ENCODE measurements at places on chromosomes 2 and 18.

DNA sequence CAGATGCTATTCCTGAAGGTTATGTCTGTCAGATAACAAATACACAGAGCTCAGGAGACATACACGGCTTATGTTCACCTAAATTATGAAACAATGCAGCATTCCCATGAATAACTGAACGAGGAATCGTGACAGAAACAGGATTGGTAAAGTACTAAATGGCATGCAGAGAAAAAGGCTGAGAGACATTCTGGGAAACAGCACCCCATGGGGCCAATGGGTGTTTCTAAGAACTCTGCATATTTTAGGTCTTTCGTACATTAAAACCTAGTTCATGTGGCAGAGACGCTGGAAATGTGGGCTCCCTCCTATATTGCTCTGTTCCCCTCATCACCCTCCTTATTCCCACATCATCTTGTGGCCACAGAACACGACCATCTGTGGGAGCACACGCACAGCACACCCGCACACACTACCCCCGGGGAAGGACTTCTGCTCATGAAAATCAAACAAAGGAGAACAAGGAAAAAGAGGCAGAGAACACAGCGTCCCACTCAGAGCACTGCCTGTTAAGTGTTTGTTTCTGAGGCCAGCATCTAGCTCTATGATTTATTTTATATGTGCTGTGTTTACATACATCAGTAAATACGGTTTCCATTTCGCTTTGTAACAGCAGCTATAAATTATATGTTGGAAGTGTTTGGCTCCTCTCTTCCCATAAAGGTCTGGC, 143.6 kb downstream of the AFF3 start:
- no peak for DNase-seq

- DNase-seq: no peak
These were observed 236.9 kb downstream of the PTPRM start for GRCh38 chr18:7803956-7804469.

DNA sequence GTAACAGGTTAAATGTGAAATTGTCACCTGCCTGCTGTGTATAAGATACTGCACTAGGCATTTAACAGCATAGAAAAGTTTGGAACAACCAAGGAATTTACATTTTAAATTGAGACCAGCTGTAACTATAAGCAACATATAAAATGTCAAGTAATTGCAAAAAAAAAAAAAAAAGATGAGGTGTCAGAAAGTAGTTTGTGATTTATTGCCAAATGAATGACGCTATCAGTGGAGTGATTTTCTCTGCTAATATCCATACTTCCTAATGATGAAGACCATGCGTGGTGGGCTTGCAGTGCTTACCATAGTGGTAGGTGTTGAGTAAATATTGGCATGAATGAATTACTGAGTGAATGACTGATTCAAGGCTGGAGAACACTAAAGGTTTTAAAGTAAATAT, 73.3 kb downstream of the OSBPL6 start:
- no peak for DNase-seq

DNA sequence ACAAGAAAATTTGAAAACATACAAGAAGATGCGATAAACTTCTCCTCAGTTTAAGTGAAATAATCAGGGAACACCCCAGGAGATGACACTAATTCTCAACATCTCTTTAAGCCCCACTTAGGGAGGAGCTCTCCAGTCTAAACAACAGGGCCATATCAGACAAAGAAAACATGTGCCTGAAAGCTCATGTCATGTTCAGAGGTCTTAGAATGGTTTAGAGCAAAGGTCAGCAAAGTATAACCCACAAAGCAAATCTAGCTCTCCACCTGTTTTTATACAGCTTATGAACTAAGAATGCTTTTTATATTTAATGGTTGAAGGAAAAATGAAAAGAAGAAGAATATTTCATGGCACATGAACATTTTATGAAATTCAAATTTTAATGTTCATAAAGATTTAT, 155.6 kb upstream of the NOL4 start:
- no peak for DNase-seq

DNA sequence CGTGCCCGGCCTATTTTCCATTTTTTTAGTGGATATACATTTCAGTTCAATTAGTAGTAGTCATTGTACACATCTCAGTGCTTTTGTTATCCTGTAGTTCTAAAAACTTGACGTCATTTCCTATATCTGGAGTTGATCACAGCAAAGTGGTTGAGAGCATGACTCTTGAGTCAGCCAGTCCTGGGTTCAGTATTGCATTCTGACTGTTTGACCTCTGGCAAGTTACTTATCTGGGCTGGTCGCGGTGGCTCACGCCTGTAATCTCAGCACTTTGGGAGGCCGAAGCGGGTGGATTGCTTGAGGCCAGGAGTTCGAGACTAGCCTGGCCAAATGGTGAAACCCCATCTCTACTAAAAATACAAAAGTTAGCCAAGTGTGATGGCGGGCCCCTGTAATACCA, 50.4 kb upstream of the PPM1B start:
- DNase-seq: no peak

- peak; percentile 79 for DNase-seq
These were observed 170.7 kb downstream of the TMEM182 start for GRCh38 chr2:102932501-102932900.

DNA sequence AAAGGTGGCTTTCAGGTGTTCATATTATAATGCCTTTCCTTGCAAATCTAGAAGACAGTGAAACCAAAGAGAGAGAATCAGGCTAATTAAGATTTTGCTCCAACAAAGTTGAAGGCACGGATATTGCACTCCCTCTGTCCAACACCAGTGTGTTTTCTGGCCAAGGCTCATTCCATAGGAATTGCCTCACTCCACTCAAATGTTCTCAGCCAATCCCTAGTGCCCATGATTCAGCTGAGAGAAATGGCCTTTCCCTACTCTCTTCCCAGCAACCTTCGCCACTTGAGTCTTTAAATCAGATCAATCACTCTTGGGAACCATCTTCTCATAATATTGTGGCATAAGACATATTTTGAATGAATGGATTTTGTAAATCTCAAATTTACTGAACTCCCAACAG, 768.2 kb upstream of the ACVR2A start:
- no peak for DNase-seq

DNA sequence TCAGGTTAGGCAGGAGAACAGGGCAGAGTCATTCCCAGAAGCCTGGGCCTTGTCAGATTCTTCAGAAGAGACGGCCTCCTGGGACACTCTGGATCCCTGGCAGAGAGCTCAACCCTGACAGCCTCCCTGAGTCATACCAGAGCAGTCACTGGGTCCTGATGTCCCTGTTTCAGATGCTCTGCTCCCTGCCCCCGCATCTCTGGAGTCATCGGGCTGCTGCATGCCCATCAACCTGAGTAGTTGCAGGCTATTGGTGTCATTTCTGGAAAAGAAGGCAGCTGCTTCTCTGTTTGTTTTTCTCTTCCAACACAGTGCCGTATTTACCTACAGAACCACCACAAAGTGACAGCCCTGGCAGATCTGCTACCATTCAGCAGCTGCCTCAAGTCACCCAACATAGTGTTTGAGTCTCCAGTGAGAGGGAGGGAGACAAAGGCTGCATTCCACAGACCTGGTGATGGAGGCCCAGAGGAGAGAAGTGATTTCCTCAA, 145.1 kb downstream of the B3GNT2 start:
- DNase-seq: peak; percentile 14

DNA sequence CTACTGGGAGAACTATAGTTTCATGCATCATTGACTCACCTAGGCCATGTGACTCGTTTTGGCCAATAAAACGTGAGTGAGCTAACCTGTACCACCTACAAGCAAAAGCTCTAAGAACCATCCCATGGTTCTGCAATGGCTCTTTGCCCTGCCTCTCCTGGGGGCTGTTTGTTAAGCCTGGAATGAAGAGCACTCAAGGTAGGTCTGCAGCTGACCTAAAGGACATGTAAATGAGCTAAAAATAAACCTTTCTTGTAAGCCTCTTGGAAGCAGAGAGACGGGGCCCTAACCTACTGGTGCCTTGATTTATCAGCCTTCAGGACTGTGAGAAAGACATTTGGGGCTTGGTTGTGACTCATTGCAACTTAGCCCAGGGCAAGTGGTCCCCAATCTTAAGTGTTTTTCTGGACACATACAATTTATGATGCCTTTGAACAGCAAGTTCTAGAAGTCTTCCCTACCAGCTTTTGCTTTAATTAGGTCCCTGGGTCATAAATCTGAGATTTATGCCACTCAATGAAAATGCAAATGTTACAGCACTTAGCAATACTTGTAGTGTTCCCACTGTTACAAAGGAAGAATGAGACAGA, 107.4 kb downstream of the OSBPL6 start:
- DNase-seq: peak; percentile 95

DNA sequence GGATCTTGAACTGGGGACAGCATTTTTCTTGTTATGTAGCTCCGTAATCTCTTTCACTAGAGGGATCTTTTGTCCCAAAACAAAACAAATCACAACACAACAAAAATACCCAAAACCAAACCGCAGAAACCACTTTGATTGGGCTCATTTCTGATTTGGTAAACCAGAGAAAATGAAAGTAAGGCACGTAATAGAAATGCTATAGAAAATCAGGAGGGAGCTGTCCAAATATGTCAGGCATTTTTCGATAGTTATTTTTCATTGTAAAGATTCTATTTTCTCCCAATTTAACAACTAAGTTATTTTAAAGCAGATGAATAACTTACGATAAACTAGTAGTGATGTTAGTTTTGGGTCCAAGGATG, 406.5 kb downstream of the XIRP2 start:
- DNase-seq: no peak

GRCh38 chr18:9619056-9619455, 4.7 kb upstream of the PPP4R1 start:
- no peak for DNase-seq

DNA sequence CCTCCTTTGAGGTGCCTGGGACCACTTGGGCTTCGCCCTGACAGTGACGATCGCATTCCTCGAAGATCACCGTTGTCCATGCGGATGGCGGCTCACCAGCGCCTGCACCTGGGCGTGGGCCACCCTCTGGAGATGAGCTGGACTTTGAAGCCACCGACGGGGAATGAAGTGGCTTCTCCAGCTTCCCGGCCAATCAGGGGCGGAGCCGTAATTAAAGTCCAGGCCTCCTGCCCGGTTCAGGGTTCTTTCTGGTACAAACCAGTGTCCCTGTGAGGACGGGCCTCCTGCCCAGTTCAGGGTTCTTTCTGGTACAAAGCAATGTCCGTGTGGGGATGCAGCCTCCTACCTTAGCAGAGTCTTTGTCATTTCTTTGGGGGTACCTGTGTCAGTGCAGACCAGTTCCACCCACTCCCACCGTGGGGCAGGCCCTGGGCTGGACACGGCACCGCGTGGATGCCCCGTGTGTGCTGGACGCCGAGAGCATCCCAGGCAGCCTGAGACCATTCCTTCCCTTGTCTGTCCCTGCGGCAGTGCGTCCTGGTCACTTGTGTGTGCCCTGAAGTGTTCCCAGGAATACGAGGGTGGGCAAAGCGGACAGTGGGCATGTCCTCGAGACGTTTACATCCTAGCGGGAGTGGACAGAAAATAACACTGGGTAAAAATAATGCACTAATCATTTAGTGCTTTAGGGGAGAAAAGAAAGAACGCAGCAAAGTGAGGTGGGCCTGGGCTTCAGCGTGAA, 55.0 kb downstream of the KCNG2 start:
- DNase-seq: no peak

DNA sequence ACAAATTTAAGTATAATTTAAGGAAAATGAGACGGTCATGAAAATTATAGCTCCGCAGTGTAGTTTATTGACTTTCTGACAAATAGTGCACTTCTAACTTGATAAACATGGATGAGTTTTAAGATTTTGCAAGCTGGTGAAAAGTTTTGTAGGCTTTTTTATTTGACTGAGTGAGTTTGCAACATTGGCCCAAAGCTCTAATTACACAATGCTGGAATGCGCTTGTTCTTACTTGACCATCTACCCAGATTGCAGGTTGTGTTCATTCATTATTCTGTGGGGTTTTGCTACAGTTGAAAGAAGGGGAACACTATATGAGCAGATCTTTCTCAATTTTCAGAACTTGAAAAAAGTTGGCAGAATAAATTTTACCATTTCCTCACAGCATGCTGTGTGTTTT, 13.5 kb downstream of the SPOPL start:
- no peak for DNase-seq

DNA sequence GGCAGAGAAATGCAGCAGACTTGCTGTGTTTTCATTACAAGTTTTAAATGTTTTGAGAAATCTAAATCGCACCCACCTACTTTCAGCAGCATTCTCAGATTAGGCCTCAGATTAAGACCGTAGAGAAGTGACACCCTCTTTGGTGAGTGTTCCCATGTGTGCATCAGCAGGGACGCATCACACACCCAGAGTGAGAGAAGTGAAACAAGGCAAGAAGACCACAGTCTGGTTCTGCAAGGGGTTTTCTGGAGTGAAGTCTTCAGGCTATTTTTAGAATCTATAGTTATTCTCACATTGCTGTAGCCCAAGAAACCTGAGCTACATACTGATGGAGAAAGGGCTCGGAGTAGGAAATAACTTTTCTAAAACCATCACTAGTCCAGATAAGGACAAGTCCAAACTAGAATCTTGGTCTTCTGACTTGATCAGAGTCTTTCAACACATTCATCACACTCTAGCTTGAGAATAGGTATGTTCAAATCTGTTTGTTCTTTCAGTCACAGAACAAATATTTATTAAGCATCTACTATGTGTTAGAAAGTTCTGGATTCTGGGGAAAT, 1216.6 kb upstream of the PIK3C3 start:
- no peak for DNase-seq

GRCh38 chr18:67485655-67486054, 30.9 kb downstream of the DSEL start:
- no peak for DNase-seq

DNA sequence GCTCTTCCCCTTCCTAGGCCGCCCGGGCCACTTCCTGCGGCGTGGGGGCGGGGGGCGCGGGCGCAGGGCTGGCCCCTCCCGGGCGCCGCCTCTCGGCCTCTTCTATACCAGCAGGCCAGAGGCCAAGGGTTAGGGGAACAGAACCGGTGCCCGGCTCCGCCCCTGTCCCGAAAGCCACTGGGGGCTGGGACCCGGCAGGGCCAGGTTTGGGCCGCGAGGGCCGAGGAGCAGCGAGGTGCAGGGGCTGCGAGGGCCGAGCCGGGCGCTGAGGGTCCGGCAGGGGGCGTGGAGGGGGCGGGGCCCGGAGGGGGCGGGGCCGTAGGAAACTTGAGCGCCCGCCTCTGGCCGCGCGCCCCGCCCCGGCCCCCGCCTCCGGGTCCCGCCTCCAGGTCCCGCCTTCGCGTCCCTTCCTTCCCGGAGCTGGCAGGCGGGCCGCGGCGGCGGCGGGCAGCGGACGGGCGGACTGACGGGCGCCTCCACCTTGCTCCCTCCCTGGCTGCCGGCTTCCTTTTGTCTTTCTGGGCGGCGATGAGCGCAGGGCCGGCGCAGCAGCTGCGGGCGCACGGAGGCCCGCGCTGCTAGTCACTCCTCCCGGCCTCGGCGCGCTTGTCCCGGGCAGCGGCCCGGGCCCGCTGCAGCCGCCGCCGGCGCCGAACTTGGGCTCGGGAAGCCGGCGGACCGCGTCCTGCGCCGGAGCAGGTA, at the start of gene HPCAL1:
Gene HPCAL1, plus strand, starts transcription at position 426 of the 702 bp plus-strand sequence. CDS start 116,854 bp downstream, outside the sequence.
- no peak for DNase-seq

DNA sequence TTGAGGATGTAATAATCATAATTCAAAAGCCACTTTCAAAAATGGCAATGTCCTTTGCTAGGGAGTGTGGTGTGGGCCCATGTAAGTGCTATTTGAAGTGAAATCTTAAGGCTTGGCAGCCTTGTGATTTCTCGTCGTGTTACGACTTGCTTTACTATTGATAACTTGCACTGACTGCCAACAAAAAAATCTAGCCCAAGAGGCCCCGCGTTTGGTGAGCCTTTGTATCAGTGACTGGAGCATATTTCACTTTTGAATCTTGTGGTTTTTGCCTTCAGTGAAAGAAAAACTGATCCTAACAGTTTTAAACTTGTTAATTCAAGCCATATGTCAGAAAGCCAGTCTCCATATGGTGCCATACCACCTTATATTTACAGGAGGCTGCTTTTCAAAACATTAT, 248.0 kb downstream of the TMEM182 start:
- no peak for DNase-seq

- no peak for DNase-seq
These were observed 257.1 kb downstream of the MYO3B start for GRCh38 chr2:170434900-170435621.

All from DMS79 (cell line).